ENCODE measurements at places on chromosomes 3 and 15. TPM values are rescaled to one million over a fixed set of nuclear protein-coding genes. Genes with fewer than 3 reads are reported as not detected.

The SLC28A2 gene
- total RNA-seq: not detected

The MUSTN1 gene
- 0.58 TPM for total RNA-seq

The NR2E3 gene
- not detected for total RNA-seq

The BTLA gene
- 46.3 TPM for total RNA-seq

DNA sequence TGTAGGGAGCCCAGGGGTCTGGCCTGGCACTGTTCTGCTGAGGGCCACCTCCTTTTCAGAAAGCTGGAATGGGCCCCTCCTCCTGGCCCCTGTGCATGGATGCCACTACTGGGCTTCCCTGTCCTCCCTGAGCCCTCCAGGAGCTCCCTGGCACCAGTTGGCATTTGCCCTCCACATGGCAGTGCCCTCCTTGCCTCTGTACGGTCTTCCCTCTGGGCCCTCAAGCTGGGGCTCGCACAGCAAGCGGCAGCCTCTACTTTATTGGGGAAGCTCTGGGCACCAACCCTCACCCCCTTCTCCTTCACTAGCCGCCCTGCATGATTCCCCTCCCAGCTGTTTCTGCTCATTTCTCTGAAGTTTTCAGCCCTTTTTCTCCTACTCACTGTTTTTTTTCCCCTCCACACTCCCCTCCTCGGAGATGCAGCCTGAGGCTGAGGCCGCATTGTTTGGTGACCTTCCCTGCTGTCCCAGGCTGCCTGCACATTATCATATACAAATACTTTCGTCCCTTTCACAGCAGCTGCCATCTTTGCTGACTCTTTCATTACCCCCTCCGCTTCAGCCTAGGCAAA, 127.3 kb downstream of the EEFSEC start:
- DNase-seq: no peak

GRCh38 chr3:27570421-27571106, 86.4 kb upstream of the SLC4A7 start:
- DNase-seq: no peak

DNA sequence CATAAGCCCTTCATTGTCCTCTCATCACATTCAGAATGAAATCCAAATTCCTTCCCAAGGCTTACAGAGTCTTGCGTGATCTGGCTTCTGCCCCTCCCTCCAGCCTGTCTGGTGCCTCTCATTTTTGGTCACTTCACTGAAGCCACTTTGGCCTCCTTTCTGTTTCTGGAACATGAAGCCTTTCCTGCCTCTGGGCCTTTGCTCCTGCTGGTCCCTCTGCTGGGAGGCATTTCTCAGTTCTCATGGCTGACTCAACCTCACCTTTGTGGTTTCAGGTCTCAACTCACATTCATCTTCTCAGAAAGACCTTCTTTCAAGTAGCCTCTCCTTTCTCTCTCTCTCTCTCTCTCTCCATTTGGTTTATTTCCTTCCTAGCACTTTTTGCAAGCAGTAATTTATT, 43.9 kb upstream of the BHLHE40 start:
- no peak for DNase-seq
